ENCODE measurements at places on chromosomes 5 and 9. TPM values are rescaled to one million over a fixed set of nuclear protein-coding genes. Genes with fewer than 3 reads are reported as not detected.

Gene STPG3
- not detected for polyA plus RNA-seq

Gene PTCD2
- polyA plus RNA-seq = 11.1 TPM

Gene FBLL1
- not detected for polyA plus RNA-seq

Gene FABP6
- polyA plus RNA-seq = not detected

Gene PCDHGA10
- polyA plus RNA-seq = 4.6 TPM

Gene APC
- polyA plus RNA-seq = 17.8 TPM

Gene S100Z
- polyA plus RNA-seq = not detected

Gene ADAM19
- polyA plus RNA-seq = 18.8 TPM

Gene FBXO4
- 16.6 TPM for polyA plus RNA-seq

Gene DDX4
- polyA plus RNA-seq = not detected

Gene ERBIN
- 42.8 TPM for polyA plus RNA-seq

Gene SLC27A6
- 0.11 TPM for polyA plus RNA-seq

Gene PAEP
- polyA plus RNA-seq = not detected

Gene SOWAHA
- not detected for polyA plus RNA-seq

Gene PCDHGA7
- 1.1 TPM for polyA plus RNA-seq

Gene FBXL7
- 2.6 TPM for polyA plus RNA-seq

Gene TNFSF8
- not detected for polyA plus RNA-seq

Gene GFI1B
- not detected for polyA plus RNA-seq

Gene FOXD4
- polyA plus RNA-seq = 0.09 TPM

Gene CDHR2
- not detected for polyA plus RNA-seq

Gene PROB1
- 0.55 TPM for polyA plus RNA-seq

Gene CACNA1B
- not detected for polyA plus RNA-seq

Gene EIF4EBP3
- 14.5 TPM for polyA plus RNA-seq

Gene IFNA13
- polyA plus RNA-seq = not detected

Gene SPINK6
- polyA plus RNA-seq = not detected

Gene PCDH12
- polyA plus RNA-seq = 0.36 TPM

Gene F12
- 1.2 TPM for polyA plus RNA-seq

Gene ARID3C
- polyA plus RNA-seq = not detected

Measured in GM23248 (cell line).